ENCODE measurements at places on chromosomes 3 and 15.

GRCh38 chr15:84982301-84982920 lies 755 bp downstream of the PDE8A start:
- peak; percentile 14 for DNase-seq

GRCh38 chr3:143118630-143119008 lies 952 bp upstream of the CHST2 start:
- DNase-seq, result no peak

DNA sequence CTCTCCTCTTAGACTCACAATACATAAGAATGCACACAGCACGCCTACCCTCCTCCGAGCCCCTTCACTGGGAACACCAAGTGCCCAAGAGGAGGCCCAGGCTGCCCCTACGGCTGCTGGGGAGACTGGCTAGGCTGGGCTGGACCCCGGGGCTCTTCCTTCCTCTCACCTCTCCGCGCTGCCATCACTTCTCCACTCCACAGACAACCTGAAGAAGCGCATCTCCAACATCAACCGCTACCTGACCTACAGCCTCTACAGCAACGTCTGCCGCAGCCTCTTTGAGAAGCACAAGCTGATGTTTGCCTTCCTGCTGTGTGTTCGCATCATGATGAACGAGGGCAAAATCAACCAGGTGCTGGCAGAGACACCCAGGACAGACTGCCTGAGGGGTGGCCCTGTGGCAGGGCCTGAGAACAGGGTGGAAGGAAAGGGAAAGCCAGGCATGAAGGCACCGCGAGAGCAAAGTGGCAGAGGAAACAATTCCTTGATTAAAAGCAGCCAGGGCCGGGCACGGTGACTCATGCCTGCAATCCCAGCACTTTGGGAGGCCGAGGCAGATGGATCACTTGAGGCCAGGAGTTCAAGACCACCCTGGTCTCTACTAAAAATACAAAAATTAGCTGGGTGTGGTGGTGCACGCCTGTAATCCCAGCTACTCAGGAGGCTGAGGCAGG lies 51.6 kb downstream of the SEMA3G start:
- DNase-seq, result no peak

DNA sequence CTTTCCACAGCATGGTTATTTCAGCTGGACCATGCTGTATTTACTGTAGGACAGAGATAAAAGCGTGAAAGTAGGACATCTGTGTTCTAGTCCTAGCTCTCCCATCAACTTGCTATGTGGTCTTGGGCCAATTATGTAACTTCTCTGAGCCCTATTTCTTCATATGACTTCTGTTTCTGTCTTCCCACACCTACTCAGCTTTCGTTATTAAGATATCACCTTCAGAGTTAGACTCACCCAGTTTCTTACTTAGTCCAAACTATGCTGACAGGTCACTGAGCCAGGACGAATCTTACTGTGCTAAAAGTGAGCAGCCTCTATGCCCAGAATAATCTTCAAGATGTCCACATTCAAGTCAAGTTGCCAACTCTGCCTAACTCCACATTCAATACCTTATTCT lies 283.7 kb downstream of the IL5RA start:
- no peak for DNase-seq

GRCh38 chr3:183635107-183635430 lies 354 bp upstream of the KLHL24 start:
- no peak for DNase-seq

DNA sequence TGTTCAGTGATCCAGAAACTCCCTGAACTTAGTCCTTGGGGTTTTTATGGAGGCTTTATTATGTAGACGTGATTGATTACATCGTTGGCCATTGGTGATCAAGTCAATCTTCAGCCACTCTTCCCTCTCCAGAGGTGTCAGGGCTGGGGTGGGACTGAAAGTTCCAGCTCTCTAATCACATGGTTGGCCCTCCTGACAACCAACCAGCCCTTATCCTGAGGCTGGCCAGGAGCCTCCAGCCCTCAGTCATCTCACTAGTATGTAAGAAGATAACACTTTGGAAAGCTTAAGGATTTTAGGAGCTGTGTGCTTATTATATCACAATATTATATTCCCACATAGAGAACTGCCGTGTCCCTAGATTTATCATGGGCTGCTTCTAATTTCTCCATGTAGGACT lies 142.3 kb downstream of the VPS8 start:
- no peak for DNase-seq

- DNase-seq, result peak; percentile 32
Observed at GRCh38 chr15:39580485-39581241, at the start of gene THBS1. Gene THBS1, plus strand, starts transcription at chr15:39581079. Its CDS starts 779 bp downstream, at chr15:39581858.

DNA sequence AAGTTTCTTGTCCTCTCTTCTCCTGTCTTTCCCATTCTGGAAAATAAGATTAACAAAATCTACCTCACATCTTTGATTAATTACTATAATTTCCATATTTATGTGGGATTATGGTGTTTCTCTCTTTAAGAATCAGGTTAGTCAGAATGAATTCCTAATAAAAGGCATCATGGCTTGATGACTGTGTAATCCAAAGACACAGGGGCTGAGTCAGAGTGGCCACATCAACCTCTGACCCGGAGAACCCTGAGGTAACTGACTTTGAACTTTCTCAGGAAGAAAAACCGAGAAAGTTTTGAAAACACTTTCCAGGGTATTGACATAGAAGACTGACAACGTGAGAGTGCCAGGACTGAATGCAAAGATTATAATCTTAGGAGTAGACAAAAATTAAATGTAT lies 170.3 kb upstream of the MCTP2 start:
- DNase-seq, result no peak

DNA sequence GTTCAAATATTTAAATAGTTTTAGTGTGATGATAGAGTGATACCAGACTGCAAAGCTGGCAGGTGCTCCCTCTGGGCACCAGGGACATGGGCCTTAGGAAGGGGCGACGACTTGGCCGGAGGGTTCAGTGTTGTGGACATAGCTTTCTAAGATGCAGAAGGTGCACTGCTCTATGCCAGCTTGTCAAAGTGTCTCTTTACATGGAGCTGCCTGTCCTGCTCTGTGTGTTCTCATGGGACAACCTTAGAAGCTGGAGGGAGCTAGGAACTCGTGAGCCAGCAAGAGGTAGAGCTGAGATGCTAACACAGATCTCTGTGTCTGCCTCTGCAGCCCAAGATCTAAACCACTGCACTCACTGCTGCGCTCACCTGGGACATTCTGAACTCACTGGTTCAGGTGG lies 77.8 kb downstream of the SENP2 start:
- no peak for DNase-seq

GRCh38 chr3:42552830-42553229 lies 28.9 kb downstream of the SEC22C start:
- no peak for DNase-seq

- DNase-seq, result no peak
Observed at GRCh38 chr3:158352551-158352950, 218.4 kb upstream of the MLF1 start.

DNA sequence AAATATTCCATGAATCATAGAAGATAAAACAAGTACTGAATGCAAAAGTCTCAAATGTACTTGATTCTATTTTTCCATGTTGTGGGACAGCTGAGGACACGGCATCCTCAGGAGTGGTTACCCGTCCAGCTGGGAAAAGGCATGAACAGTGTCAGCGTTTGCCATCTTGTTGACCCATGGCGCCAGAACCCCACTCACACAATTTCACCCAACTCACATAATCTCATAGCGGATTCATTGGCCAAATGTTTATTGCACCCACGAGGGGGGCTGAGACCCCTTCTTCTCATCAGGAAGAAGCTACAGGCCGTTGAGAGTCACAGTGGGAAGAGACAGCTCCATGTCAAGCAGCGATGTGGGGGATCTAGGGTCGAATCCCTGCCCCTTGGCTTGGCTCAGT lies 72.9 kb downstream of the OCA2 start:
- DNase-seq, result no peak

DNA sequence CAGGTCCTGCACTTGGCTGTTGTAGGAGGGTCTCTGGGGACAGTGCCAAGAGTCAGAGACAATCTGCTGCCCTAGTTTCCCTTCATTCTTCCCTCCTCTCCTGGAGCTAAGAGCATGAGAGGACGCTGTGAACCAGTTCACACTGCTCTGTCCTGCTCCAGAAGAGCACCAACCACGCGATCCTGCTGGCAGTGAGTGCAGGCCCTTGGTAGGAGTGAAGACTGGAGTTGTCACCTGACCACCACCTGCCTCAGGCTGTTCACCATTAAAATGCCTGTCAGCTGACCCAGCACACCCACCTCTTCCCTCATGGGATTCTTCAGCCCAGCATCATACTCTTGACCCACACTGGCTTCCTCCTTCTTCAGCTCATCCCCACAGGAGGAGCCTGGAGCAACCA lies 2.9 kb downstream of the TM6SF1 start:
- no peak for DNase-seq

GRCh38 chr15:74792227-74793016 lies 10.5 kb downstream of the CSK start:
- no peak for DNase-seq

GRCh38 chr3:36666166-36666565 lies 98.2 kb downstream of the DCLK3 start:
- DNase-seq, result no peak

DNA sequence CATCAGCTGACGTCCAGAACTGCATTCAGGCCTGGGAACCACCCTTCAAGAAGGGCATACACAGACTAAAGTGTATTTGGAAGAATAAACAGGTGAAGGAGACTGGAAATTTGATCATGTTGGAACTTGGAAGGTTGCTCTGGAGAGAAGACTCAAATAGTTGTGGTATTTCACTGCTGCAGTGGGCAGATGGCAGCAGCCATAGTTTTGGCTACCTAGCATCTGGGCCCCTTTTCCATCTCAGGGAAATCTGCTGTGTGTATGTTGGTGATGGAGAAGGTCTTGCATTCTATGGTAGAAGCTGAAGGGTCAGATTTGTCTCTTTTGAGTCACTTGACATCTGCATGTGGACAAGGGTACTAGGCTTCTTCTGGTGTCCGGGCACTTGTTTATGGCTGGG lies 114.4 kb upstream of the FGF7 start:
- DNase-seq, result no peak

DNA sequence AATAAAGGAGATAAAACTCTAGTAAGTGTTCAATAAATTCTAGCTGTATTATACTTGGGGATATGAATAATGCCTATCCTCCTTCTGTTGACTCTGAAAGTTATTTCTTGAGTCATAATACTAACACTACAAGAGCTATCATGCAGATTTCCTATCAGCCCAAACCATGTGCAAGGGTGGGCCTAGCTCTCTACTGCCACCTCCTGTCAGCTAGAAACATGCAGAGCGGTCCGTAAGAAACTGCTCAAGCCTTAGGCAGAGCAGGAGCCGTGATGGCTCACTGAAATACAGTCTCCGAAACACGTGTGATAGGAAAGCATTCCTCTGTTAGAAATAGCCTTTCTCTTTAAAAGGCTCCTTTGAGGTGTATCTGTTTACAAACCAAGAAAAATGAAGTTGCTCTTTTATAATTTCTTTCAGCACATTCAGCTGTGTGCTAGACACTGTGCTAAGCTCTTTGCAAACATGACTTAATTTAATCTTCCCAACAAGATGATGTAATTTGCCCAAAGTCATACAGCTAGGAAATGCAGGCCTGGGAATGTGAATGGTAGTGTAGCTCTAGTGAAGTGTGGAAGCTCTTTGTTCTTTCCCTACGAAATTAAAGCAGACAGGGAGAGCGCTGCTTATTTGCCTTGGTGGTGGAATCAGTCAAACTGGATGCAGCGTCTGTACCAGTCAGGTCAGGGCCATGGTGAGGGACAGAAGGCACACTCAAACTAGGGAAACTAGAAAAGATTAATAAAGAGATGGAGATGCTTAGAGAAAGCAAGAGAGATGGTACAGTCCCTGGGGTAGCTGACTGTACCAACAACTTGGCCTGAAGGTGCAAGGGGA lies 43.1 kb downstream of the MTHFS start:
- DNase-seq, result peak; percentile 35

DNA sequence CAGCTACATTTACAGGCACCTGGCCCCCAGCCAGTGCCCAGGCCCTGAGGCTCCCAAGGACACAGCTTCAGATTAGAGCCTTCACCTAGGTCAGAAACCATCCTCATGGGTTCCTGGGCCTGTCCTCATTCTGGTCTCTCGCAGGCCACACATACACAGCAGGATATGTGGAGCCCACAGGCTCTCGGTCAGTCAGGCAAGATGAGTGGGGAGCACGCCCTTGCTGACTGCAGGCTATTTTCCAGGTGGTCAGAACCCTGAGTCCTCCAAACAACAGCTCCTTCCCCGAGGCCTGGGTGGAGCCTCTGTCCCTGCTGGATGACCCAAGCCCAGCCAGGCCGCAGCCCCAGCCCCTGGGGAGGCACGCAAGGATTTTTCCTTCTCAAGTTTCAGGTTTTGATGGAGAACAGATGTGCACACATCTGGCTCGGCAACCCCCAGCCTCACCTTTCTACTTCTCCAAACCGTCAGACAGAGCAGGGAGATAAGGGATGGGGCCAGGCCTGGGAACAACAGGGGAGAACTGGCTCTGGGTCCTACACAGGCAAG lies 1.6 kb downstream of the STRA6 start:
- DNase-seq, result no peak

- DNase-seq, result no peak
Observed at GRCh38 chr15:90685591-90686434, 31.3 kb upstream of the BLM start.

- DNase-seq, result no peak
Observed at GRCh38 chr15:68056097-68056865, 2.2 kb downstream of the PIAS1 start.

- DNase-seq, result no peak
Observed at GRCh38 chr15:70505411-70505919, 257.9 kb downstream of the UACA start.

DNA sequence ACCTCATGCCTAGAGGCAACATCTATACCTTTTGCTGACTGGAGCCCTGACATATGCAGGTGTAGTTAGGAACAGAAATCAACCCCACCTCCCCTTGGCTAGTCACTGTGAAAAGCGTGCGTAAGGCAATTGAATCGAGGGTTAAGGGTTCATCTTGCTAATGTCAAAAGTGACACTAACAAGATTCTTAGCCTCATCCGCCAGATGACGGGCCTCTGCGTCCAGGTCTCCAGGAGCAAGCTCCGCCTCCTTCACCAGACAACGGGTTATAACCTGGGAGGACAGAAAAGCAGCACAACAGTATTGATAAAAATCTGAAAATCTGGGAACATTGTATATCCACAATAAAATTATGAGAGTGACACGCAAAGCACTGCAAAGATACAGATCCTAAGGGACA lies 4.7 kb downstream of the SELENOS start:
- DNase-seq, result no peak

- no peak for DNase-seq
Observed at GRCh38 chr15:31598620-31599019, 272.0 kb downstream of the KLF13 start.

- no peak for DNase-seq
Observed at GRCh38 chr15:99123713-99124451, 19.0 kb downstream of the SYNM start.

DNA sequence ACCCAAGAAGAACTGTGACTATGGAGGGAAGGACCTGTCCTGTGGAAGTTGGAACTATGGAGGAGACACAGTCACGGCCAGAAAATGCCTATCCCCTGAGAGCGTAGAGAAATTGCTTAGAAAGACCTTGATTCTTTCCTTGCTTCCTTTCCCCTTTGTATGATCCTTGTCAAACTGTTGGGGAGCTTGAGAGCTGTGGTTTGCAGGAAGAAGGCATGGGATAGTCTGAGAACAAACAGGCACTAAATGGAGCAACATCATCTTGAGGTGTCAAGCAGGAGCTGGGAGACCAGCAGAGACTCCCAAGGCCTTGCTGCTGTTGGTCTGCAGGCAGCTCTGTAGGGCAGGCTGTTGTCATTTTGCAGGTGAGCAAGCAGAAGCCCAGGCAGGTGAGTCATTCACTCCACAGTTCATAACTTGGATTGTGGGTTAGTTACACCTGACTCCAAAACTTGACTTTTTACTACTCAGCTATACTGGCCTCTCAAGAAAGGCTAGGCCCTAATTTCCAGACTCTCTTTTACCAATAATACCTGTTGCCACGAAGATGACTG lies 298.9 kb downstream of the LRTM1 start:
- no peak for DNase-seq

Measured in stimulated activated CD8-positive, alpha-beta memory T cell treated with anti-CD3 and anti-CD28 coated beads, Interleukin-4, amount 100 ng/mL, for 4 hours (primary cell).